ENCODE measurements at places on chromosomes 2 and 18.

DNA sequence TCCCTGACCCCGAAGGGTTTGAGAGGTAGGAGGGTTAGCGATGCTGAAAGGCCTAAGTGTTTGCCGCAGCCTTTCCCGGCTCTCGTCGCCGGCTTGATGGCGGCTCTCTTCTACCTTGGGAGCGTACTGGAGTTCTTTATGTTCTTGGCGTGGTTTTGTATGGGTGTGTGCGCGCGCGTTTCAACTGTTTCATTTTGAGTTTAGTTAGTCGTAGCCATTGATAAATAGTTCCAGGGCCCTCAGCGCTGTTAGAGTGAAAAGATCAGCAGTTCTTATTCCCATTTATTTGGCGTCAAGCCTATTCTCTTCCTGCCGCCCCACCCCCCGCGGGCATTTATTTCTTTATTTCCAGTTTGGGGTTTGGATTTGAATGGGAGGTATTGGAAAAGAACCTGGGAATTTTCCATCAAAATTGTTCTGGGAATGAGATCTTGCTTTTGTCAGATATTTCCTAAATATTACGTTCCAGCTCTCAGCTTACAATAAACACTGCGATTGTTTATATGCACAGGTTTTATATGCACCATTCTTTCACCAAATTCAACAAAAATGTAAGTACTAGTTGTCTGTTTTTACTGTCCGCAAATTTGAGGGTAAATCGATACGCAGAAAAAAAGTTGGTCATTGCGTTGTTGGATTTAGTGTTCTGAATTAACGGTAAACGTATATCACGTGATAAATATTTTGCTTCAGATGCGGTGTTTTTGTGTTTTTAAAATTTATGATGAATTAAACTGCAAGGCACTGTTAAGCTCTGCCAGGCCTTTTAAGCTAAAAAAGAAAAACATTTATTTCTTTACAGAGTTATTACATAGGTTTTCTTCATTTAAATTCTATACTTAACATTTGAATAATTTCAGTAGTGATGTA lies 954 bp downstream of the CCNT2 start:
- no peak for DNase-seq

- no peak for DNase-seq
These were observed 45.9 kb upstream of the AAK1 start for GRCh38 chr2:69689466-69689865.

DNA sequence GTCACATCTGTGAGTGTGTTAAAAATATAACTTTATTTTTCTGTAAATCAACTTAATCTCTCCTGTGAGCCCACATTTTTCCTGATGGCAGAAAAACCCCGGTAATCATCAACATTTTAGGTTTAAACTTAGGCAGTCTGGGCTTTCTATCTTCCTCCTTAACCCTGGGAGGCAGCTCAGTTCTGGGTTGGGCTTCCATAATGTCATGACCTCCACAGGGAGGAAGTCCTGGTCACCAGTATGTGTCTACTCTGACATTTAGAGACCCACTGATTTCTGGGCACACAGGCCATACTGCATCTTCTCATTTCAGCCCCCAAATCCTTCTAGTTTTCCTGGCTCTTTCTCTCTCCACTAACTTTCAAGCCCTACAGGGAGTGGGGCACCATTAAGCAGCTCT lies 181.2 kb downstream of the DYSF start:
- DNase-seq = no peak

- no peak for DNase-seq
These were observed 81.5 kb upstream of the PGAP1 start for GRCh38 chr2:197007716-197008628.

GRCh38 chr18:23405636-23406035 lies 47.5 kb upstream of the RIOK3 start:
- no peak for DNase-seq

GRCh38 chr18:33541316-33541715 lies 36.7 kb upstream of the ASXL3 start:
- no peak for DNase-seq

DNA sequence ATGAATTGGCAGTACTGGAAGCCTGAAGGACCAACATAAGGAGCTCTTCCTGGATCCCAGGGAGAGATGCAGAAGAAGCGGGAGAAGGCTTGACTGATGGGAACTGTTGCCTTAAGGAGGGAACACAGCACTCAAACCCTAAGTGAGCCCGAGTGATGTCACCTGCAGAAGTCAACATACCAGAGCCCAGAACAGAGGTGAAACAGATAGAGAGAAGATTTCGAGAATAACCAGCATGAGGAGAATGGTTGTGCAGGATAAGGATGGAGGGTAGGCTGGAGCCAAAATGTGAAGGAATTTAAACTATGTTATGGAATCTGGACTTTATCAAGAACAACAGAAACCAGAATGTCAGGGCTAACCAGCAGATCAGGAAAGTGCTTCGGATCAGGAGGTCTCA lies 463.1 kb upstream of the DDX18 start:
- DNase-seq = no peak

- DNase-seq = no peak
These were observed 59.4 kb upstream of the HPCAL1 start for GRCh38 chr2:10242998-10243925.

- no peak for DNase-seq
These were observed 33.1 kb downstream of the ADRA2B start for GRCh38 chr2:96083064-96083939.

DNA sequence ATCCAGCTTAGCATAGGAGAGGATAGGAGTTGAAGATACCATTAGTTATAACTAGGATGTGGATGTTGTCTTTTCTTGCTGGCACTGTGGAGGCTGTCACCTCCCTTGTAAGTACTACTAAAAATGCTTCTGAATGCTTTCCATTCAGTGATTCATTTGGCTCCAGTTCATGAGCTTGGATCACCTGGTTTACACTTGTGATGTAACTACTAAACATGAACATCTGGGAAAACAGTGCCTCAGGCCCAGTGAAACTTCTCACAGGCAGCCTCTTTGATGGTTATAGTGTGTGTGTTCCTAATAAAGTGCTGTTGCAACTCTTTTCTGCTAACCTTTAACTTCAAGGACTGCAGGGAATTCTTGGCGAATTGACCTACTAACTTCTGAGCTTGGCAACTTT lies 13.0 kb upstream of the SLC9A2 start:
- no peak for DNase-seq

DNA sequence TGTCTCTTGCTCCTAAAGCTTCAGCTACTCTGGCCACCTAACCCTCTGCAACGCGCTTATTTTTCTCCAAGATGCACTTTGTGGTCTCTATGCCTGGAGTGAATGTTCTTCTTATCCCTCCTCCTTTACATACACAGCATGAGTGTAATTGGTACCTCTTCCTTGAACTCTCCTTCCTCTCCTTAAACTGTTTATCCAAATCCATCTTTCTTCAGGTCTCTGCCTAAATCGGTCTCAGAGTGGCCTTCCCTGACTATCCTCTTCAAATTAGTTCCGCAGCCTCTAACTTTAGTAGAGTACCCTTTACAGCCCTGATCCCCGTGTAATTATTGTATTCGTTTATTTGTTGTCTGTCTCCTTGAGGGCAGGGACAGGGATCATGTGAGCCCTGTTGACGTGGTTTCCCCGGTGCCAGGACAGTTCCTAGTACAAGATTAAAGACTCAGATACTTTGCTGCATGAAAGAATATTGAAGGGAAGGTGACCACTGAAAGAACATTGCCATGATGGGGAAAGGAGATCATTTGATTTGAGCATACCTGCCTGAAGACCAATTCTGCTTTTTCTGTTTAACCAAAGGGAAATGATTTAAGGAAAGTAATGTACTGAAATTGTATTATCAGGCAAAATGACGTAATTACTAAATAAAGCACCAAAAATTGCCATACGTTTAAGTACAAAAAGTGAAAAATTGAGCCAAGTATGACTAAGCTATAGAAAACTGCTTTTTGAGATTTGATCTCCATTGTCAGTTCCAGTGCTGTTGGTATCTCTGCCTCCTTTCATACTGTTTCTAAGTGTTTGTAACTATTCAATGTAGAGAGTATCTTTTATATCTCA lies 1.2 kb downstream of the CNOT9 start:
- DNase-seq = no peak

DNA sequence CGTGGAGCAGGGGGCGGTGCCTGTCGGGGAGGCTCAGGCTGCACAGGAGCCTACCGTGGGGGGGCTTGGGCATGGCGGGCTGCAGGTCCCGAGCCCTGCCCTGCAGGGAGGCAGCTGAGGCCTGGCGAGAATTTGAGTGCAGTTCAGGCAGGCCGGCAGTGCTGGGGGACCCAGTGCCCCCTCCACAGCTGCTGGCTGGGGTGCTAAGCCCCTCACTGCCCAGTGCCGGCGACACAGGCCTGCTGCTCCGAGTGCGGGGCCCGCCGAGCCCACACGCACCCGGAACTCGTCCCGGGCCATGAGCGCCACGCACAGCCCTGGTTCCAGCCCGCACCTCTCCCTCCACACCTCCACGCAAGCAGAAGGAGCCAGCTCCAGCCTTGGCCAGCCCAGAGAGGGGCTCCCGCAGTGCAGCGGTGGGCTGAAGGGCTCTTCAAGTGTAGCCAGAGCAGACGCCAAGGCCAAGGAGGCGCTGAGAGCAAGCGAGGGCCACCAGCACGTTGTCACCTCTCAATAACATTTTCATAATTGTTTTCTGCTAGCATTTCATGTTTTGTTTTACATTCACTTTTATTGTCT lies 1378.9 kb upstream of the CELF4 start:
- DNase-seq = no peak

GRCh38 chr2:54052825-54053718 lies 62.3 kb upstream of the ACYP2 start:
- no peak for DNase-seq

GRCh38 chr18:8868276-8868675 lies 162.9 kb downstream of the MTCL1 start:
- DNase-seq = no peak

- no peak for DNase-seq
These were observed 100.1 kb downstream of the CTNNA2 start for GRCh38 chr2:79612999-79613398.

DNA sequence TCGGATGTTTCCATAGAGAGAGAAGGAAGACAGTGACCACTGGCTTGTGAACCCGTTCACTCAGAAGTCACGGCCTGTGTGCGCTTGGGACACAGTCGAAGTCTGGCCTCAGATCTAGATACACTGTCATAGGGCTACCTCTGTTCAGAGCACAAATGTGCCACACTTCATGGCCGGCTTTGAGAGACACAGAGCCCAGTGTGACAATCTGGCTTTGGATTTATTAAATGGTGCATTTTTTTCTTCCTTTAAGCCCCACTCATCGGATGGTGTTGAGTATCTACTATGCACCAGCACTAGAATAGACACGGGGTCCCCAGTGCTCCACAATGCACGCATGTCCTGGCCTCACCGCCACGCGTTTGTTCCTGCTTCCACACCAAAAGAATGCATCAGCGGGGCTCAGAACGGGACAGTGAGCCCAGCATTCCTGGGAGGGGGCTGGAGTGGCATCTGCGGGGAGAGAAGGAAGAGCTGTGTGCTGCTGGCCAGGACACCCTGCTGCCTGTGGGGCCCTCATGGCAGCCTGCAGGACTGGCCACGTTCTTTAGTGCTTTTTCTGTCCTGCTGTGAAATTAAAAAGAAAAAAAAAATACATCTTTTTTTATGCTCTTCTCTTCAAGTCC lies 738.9 kb upstream of the SALL3 start:
- DNase-seq = no peak

DNA sequence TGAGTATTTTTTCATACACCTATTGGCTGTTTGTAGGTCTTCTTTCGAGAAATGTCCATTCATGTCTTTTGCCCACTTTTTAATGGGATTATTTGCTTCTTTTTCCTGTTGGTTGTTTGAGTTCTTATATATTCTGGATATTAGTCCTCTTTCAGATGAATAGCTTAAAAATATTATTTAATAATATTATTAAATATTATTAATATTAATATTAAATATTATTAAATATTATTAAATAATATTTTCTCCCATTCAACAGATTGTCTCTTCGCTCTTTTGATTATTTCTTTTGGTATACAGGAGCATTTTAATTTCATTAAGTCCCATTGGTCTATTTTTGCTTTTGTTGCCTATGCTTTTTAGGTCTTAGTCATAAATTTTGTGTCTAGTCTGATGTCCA lies 361.9 kb downstream of the TSN start:
- no peak for DNase-seq

GRCh38 chr2:113370478-113371091 lies 66.9 kb upstream of the ZNG1B start:
- peak; percentile 59 for DNase-seq

DNA sequence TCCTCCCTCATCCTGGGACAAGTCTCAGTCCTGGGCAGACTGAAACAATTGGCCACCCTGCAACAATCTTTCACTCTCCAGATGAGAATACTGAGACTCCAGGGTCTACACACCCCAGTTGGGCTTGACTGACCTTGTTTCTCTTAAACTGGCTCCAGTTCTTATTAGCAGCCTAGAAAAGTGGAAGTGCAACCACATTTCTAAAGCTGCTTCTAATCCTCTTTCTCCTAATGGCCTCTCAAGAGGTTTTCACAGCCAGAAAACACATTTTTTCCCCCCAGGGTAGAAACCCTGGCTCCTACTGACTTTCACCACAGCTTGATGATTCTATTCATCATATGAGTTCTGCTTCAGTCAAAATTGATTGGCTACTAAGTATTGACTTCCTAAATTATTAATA lies 45.8 kb downstream of the SLC4A5 start:
- DNase-seq = no peak

DNA sequence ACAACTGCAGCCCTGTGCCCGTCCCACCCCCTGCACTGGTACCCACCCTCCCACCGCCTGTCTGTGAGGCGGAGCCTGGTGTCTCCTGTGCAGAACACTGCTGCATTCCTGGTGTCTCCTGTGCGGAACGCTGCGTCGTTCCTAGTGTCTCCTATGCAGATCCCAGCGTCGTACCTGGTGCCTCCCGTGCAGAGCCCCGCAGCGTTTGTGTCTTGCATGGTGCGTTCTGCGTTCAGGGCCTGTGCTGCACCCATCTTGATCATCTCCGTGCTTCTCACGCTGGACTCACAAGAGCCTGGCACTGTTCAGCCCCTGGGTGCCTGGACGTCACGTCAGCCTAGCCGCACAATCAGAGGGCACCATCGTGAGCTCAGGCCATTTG lies 248.6 kb upstream of the SALL3 start:
- no peak for DNase-seq

DNA sequence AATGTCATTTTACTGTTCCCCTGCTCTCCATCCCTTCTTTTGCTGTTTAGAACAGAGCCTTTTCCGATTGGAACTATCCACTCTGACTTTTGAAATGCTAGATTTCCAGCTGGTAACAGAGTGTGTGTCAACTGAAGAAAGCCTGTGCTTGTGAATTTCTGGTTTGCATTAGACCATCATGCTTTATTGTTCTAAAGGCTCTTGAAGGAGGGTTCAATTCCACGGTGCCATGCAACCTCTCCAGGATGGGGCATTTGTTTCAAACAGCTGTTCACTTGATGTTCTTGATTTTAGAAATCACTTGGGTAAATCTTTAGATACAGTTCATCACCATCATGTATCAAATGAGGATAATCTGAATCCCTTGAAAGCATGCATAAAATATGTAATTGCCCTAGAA lies 156.7 kb downstream of the QPCT start:
- DNase-seq = no peak
